ENCODE measurements at places on chromosomes 3 and 15. TPM values are rescaled to one million over a fixed set of nuclear protein-coding genes. Genes with fewer than 3 reads are reported as not detected.

- DNase-seq, result peak; percentile 85
- no peaks in the 10 kb centered on the region for H3K27me3 ChIP-seq
- H3K36me3 ChIP-seq, result no peaks in the 10 kb centered on the region
- peak within 1 kb of the TSS; percentile 98 for H3K4me3 ChIP-seq
- peaks cover 8% of the 10 kb centered on the region for H3K4me1 ChIP-seq
- peak within 1 kb of the TSS; percentile 98 for H3K27ac ChIP-seq
Observed at GRCh38 chr3:168095611-168096209, at the start of gene GOLIM4. Gene GOLIM4, minus strand, starts transcription at chr3:168095924. Its CDS starts 639 bp downstream, at chr3:168095285.

- H3K27ac ChIP-seq, result peak overlapping the region; percentile 87
- peaks cover 29% of the 10 kb centered on the region for H3K36me3 ChIP-seq
- DNase-seq, result no peak
- peaks cover 64% of the 10 kb centered on the region for H3K4me1 ChIP-seq
- H3K4me3 ChIP-seq, result no peak overlapping the region
Observed at GRCh38 chr15:90394748-90395442, 6.9 kb downstream of the IQGAP1 start.

GRCh38 chr3:8575364-8576104 is 69.1 kb downstream of the SSUH2 start:
- no peaks in the 10 kb centered on the region for H3K27me3 ChIP-seq
- no peaks in the 10 kb centered on the region for H3K4me1 ChIP-seq
- H3K27ac ChIP-seq, result no peak overlapping the region
- no peaks in the 10 kb centered on the region for H3K36me3 ChIP-seq

The MAP6D1 gene
- 0.78 TPM for polyA plus RNA-seq

DNA sequence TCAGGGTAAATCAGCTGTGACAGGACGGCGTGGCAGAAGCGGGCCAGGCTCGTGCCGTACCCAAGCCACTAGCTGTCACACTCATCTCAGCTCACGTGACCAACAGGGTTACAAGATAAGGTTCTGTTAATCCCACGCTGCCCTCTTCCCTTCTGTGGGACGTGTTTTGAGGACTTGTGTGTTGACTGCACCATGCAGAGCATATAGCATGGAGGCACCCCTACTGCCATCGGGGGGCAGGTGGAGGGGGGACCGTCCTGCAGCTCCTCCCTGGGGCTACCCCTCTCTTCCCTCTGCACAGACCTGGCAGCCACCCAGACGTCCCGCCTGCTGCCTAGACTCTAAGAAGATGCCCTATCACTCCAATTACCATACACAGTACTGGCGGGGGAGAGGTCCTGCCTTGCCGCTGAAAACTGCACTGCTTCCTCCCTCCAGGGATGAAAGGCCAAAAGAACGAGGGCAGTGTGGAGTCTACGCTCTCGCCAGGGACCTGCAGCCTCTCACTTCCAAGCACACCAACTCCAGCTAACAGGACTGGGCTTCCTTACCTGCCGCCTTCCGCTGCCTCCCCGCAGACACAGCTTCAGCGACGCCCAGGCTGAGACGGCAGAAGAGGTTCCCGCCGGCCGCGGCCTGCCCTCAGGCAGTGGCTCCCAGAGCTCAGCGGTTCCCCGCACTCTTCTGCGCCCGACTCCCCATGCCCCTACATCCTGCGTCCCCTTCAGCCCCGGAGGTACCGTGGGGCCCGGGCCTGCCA is at the start of gene TNK2:
TSS of gene TNK2 (minus strand) at position 618 of the 760 bp plus-strand sequence. CDS start 19,963 bp downstream, outside the sequence.
- peak within 1 kb of the TSS; percentile 100 for H3K27ac ChIP-seq
- peak within 1 kb of the TSS; percentile 96 for H3K4me3 ChIP-seq
- peak; percentile 65 for DNase-seq
- H3K27me3 ChIP-seq, result no peaks in the 10 kb centered on the region
- no peaks in the 10 kb centered on the region for H3K36me3 ChIP-seq

DNA sequence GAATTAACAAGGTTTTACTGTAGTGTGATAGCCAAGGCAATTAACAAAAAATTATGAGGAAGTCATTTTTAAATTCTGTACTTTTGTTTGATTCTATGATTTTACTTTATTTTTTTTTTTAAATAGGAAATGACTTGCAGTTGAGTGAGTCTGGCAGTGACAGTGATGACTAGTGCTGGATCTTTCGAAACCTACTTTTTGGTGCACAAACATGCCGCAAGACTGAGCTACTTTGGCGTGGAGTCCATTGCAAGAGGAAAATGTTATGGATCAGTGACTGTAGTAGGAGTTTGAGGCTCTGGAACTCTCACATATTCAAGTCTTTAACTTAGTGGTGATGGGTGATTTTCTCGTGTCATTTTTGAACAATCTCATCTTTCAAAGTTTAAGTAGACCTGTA is 11.6 kb downstream of the EAF1 start:
- H3K4me1 ChIP-seq, result peaks cover 14% of the 10 kb centered on the region
- H3K27ac ChIP-seq, result no peak overlapping the region
- peaks cover 25% of the 10 kb centered on the region for H3K36me3 ChIP-seq

GRCh38 chr3:122496508-122496907 is 18.2 kb downstream of the KPNA1 start:
- H3K4me1 ChIP-seq, result peaks cover 13% of the 10 kb centered on the region
- H3K27ac ChIP-seq, result peak overlapping the region; percentile 86
- H3K4me3 ChIP-seq, result no peak overlapping the region
- DNase-seq, result no peak
- H3K27me3 ChIP-seq, result no peaks in the 10 kb centered on the region
